HEK293T (cell line): ENCODE measurements at places on chromosomes 16 and 17.

GRCh38 chr17:8934346-8934745, 31.2 kb downstream of the PIK3R5 start:
- no peak for DNase-seq

- peak; percentile 87 for DNase-seq
These were observed 32.8 kb downstream of the TEX14 start for GRCh38 chr17:58658804-58659713.

DNA sequence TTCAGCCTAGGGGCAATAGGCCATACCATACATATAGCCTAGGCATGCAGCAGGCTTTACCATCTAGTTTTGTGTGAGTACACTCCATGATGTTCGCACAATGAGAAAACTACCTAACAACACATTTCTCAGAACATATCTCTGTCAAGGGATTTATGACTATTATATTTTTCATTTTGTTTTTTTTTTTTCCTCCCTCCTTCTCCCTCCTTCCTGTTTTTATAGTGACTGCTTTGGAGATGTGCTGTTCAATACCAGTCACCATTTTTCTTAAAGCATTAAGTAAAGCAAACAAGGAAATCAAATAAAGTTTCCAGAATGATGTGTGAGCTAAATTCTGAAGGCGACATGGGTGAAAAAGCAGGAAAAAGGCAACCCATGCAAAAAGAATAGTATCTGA, 194.6 kb downstream of the STX8 start:
- DNase-seq, result no peak

GRCh38 chr17:49935526-49936210, 33.3 kb upstream of the DLX4 start:
- no peak for DNase-seq

DNA sequence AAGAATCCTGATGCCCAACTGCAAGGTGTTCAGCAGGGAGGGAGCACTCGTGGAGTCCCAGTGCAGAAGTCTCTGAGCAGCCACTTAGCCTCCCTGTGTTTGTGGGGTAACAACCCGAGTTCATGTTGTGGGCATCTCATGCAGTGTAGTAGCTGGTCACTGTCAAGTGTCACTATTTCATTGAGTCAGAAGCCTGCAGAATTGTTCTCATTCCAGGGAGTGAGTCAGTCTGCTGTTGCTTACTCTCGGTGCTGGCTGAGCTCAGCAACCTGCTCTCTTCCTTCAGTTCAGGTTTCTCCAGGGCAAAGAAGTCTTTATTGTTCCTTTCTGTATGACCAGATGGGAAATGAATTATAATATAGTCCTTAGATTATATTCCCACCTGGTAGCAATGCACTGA, 24.1 kb downstream of the HMOX2 start:
- DNase-seq, result no peak

DNA sequence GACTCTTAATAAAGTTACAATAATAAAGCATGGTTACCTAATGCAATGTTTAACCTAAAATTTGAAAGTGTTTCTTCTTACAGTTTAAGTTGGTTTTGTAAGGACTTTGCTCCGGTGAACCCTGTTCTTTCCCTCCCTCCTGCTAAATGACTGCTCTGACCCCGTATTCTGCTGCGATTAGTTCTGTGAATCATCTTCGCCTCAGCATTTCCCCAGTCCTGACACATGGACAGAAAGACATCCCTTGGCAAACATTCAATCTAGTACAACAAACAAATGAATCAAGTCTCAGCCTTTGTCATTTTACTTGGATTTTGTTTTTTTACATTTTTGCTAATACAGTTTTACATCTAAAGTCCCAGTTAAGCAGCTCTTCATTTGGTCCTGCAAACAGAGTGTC, 15.4 kb downstream of the KCNJ2 start:
- no peak for DNase-seq

DNA sequence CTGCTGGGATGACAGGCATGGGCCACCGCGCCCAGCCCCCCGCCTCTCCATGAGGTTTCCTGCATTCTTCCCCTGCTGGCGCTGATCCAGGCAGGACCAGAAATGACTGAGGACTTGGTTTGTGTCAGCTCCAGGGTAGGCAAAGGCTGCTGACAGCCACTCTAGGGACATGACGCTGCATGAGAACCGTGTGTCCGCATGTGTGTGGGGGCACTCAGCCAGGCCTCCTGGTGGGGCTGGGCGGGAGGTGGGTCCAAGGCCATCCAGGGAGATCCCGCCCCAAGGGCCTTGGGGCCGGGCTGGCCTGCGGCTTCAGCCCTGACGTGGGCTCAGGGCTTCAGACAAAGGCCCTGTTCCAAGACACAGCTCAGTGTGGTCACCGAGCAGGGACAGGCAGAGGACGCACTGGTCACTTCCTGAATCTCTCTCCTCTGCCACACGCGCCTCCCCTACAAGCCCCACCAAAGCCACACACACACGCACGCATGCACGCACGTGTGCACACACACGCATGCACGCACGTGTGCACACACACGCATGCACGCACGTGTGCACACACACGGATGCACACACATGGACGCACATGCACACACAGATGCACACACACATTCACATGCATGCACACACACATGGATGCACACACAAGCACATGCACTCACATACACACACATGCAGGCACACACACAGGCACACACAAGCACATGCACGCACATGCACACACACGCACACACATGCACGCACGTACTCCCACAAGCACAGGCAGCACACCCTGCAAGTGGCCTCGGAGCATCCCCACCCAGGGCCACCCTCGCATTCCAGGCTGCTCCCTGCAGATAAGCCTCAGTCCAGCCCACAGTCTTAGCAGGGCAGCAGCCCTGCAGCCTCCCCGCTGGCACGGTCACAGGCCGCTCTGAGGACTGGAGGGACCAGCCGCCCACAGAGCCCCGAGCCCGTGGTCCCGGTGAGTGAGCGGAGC, 5.3 kb upstream of the TMEM204 start:
- DNase-seq, result no peak

DNA sequence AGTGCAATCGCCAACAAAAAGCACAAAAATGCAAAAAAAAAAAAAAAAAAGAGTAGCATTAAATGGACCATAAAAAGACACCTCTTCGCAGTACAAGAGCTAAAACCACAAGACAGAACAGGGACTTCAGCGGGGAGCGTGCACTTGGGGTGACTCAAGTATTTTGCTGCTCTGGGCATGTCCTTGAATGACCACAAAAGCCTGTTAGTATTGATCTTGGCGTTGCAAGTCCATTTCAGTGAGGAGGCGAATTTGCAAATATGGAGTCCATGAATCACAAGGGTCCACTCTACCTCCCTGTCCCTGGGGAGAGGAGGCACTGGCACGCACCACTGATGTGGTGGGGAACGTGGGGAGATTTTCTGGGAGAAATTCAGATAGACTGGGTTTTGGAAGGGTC, 78.9 kb downstream of the CNGB1 start:
- DNase-seq, result no peak

DNA sequence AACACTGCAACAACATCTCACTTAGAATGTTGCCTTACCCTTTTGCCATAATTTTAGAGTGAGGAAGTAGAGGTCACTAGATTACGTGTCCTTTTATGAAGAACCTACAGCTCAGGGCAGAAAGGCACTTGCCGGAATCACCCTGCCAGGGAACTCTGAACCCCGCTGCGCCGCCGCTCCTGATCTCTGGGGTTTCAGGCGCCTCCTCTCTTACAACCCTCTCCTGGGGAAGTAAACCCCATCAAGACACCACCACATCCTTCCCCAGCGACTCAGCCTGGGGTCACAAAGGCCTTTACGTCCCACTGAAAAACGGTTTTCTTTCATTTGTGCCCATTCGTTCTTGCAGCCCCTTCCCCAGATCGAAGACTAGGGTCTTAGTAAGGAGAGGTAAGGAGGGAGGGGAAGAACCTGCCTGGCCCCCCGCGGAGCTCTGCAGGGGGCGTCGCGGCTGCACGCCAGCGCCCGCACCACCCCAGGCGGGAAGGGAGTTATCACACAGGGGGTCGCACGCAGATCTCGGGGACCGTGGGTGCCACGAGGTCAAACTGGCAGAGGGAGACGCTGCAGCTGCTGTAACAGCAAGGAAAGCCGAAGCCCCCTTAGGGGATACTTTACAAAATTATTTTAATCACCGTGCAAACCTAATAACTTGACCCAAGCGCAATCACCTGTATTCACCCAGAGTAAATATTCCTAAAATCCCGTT, 1.0 kb upstream of the HLF start:
- DNase-seq, result no peak

- DNase-seq, result no peak
These were observed 69.6 kb upstream of the GSE1 start for GRCh38 chr16:85543536-85543935.

DNA sequence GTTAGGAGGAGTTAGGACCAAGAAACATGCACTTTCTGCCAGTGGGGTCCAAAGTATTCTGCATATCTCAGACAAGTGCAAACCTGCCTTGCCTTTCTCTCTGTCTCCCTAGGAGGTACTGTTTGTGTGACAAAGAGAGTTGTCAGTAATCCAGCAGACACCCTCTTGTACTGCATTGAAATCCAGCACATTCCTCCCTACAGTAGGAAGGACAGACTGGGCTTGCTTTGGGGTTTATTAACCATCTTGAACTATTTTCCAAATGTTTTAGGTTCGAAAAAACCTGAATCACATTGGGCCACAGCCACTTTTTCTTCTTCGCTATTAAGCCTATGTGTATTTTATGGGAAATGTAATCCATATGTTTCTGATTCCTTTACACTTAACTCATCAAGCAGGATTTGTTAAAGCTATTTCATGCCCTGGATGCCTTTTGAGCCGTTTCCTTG, 204.2 kb upstream of the KCNJ16 start:
- DNase-seq, result no peak

- DNase-seq, result no peak
These were observed 9.5 kb downstream of the IRF8 start for GRCh38 chr16:85908444-85908843.

- DNase-seq, result no peak
These were observed 25.5 kb downstream of the STH start for GRCh38 chr17:46024590-46024989.

- no peak for DNase-seq
These were observed 42.8 kb downstream of the KANSL1 start for GRCh38 chr17:46150216-46150963.

DNA sequence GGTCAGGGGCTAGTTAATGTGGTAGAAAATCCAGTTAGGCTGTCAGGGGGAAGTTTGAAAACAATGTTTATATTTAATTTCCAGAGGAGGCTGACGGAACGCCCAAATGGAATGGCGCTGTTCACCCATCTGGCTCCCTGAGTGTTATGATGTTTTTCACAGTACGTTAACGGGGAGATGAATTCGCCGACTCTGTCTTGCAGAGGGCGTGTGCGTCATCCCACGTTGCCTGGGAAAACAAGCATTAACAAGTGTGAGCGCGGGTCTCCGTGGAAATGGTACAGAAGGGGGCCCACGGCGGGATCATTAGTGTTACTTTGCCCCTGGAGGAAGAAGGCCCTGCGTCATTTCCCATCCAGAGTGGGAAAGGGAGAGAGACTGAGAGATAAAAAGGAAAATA, 29.6 kb downstream of the RGS9 start:
- no peak for DNase-seq

GRCh38 chr17:34414339-34414738, 51.3 kb upstream of the CCL1 start:
- no peak for DNase-seq

GRCh38 chr17:39277110-39277509, 51.4 kb upstream of the STAC2 start:
- no peak for DNase-seq

DNA sequence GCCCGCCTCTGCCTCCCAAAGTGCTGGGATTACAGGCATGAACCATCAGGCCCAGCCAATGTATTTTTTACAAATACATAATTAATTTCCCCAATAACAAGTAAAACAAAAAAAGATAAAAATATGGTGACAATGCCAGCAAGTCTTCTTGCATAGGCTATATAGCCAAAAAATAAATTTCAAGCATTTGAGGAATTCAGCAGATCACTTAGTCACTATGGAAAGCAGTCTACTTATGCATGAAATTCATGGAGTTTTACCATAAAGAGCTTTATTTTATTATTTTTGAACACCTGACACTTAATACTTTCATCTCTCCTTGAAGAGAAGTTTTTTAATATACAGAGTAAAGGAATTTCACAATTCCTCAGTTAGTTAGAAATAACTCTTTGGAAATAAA, 56.4 kb downstream of the BRIP1 start:
- no peak for DNase-seq

DNA sequence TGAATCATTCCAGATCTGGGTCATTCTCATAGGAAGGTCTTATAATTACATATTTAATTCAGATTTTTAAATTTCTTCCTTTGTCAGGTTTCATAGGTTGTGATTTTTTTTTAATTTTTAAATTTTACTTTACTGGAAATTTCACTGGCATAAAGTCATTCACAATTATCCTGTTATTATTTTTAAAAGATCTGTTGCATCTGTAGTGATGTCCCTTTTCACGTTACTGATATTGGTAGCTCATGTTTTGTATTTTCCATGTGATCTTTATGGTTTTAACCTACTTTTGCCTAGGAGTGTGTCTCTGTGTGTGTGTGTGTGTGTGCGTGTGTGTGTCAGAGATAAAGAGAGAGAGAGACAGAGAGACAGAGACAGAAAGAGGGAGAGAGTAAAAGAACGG, 216.6 kb upstream of the KCNJ16 start:
- no peak for DNase-seq

DNA sequence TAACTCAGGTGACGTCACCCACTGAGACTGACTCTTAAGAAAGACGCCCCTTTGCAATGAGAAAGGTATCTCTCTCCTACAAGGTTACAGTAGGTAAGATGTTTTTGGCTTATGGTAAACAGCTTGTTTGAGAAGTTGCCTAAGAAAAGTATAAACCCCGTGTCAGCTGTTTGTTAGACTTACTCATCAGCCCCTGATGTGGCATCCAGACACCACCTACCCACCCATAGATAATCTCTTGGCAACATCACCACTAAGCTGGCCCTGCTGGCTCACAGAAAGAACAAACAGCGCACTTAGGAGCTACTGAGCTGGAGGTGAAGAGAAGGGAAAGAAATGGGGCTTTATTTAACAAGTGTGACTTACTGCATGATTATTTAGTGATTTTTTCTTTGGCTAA, 121.0 kb downstream of the PARN start:
- no peak for DNase-seq

DNA sequence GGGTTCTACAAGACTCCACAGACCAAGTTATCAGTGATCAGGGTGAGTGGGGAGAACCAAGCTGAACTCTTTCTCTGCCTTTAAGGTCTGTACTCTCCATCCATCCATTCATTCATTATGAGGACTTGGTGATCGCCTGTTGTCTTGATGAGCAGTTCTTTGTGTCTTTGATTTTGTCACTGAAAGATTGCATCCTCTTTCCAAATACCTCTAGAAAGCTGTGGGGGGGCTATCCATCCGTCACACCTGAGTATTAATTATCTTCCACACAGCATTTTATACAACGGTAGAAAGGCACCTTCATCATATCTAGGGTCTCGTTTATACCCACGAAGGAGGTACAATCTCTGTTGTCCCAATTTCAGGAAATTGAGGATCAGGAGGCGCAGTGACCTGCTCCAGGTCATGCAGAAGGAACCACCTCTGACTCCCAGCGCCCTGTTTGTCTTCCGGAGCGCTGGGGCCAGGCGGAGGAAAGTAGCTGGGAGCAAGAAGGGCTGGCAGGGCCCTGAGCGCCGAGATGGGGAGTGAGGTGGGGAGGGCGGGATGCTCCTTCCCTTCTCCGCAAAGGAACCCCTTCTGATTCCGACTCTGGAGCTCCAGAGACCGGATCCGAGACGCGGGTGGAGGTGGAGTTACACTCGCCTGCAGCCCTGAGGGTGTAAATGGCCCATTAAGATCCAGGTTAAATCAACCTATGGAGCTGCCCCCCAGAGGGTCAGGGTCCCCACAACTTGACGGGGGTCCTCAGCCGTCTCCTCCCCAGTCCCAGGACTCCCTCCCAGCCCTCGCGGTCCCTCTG, 605 bp upstream of the ABAT start:
- no peak for DNase-seq
